ENCODE measurements at places on chromosomes 16 and 17.

- DNase-seq: peak; percentile 83
Measured at GRCh38 chr17:41695954-41696757, 7.5 kb downstream of the EIF1 start.

GRCh38 chr16:57041182-57042156 lies 50.9 kb upstream of the CPNE2 start:
- DNase-seq: peak; percentile 89

GRCh38 chr16:14070877-14071575 lies at the start of gene MRTFB:
Gene MRTFB, plus strand, starts transcription at chr16:14071319. Its CDS starts 69,288 bp downstream, at chr16:14140607.
- peak; percentile 80 for DNase-seq

- no peak for DNase-seq
Measured at GRCh38 chr17:12041312-12041711, 20.6 kb downstream of the MAP2K4 start.

DNA sequence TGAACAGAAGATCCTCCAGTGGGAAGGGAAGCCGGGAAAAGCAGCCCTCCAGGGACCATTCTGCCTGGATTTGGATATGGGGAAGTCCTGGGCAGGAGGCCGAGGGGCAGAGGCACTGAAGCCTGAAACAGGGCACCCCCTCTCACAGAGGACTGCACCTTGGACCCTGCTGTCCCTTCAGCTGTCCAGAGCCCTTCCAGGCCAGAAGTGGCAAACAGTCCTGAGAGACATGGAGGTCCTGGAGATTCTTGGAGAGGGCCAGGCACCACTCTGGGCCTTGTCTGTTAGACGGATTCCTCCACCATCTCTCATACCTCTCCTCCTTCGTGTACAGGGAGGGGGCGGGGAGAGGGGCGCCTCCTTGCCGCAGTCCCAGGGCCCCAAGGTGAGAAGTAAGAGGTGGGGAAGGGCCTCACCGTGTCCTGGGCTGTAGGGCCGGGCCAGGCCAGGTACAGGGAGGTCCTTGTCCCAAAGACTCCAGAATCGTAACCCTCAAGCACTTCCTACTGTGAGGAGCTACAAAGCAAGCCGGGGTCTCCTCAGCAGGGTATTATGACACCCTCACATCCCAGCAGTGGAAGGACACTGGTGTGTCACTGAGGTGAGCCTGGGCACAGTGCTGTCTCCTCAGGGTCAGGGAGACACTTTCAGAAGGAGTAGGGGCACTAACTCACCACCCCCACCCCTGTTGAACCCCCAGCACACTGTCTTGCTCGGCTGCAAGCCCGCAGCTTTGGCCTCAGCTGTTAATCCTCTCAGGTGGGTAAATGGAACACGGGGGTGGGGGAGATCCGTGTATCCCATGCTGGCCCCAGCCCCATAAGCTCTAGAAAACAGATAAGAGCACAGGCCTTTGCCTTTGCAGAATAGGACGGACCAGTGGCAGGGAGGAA lies 16.6 kb upstream of the TBX2 start:
- no peak for DNase-seq

DNA sequence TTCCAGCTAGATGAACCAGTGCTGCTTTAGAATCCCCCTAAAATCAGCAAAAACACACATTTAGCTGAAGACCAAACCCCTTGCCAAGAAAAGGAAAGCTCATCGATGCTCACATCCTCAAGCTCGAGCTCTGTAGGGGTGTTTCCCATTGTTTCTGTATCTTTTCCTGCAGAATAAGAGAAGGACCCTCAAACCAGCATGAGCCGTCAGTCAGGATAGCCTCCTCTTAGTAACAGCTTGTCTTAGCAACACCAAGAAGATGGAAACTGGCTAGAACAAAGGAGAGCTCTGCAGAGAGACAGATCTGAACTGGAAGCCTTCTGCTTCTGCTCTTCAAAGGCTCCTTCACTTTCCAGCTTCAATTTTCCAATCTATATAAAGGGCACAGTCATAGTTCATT lies 32.0 kb downstream of the VAT1L start:
- no peak for DNase-seq

DNA sequence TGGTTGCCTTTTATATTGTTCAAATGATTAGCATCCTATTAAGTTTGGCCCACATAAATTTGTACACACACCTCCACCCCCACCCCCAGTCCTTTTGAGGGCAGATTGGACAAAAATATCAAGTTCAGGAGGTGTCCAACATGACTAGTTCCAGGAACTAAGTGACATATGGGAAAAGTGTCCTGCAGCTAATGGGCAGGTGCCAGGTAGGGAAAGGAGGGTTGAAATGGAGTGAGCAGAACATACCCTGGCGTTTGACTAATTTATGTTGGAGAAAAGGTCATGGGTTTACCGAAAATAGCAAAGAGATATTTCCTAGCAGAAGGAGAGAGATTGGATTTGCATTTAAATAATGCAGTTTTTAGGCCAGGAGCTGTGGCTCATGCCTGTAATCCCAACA lies 4.9 kb downstream of the KCTD2 start:
- no peak for DNase-seq

Measured in activated CD4-positive, alpha-beta T cell treated with anti-CD3 and anti-CD28 coated beads for 4 hours (primary cell).